Heart left ventricle (tissue), 16 donors: ENCODE measurements at places on chromosomes 13 and 19. TPM values are rescaled to one million over a fixed set of nuclear protein-coding genes. Genes with fewer than 3 reads are reported as not detected.

The TJP3 gene
- 0.41 TPM for total RNA-seq

The ZNF780A gene
- total RNA-seq, result 11.4 TPM

The PRTN3 gene
- not detected for total RNA-seq

The TMEM145 gene
- total RNA-seq, result not detected

The ZNF749 gene
- total RNA-seq, result 3.2 TPM

The N4BP2L2 gene
- total RNA-seq, result 142 TPM

The CYP4F2 gene
- not detected for total RNA-seq

The GPR183 gene
- total RNA-seq, result 1.3 TPM

The IGSF23 gene
- 0.21 TPM for total RNA-seq

- no peak overlapping the region for H3K4me3 ChIP-seq
- H3K27ac ChIP-seq, result no peak overlapping the region
- H3K4me1 ChIP-seq, result no peaks in the 10 kb centered on the region
- no peak for DNase-seq
- H3K27me3 ChIP-seq, result no peaks in the 10 kb centered on the region
Observed at GRCh38 chr13:29587645-29588044, 7.8 kb downstream of the SLC7A1 start.

DNA sequence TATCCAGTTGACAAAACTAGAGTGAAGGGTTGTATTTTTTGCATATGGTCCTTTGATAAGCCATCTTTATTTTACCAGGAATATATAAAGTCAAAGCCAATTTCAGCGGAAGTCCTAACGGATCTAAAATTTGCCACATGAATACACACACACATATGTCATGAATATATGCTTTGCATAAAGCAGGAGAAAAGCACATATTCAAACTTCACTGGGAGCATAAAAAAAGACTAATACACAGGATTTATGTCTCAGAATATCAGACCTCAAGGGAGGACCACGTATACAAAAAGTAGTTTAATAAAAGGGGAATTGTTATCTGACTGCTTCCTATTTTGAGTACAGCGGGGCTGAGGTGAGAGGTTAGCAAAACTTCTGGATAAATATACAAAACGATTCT lies 308.7 kb downstream of the PCDH9 start:
- no peaks in the 10 kb centered on the region for H3K36me3 ChIP-seq
- H3K27ac ChIP-seq, result no peak overlapping the region
- H3K27me3 ChIP-seq, result no peaks in the 10 kb centered on the region
- H3K4me3 ChIP-seq, result no peak overlapping the region

DNA sequence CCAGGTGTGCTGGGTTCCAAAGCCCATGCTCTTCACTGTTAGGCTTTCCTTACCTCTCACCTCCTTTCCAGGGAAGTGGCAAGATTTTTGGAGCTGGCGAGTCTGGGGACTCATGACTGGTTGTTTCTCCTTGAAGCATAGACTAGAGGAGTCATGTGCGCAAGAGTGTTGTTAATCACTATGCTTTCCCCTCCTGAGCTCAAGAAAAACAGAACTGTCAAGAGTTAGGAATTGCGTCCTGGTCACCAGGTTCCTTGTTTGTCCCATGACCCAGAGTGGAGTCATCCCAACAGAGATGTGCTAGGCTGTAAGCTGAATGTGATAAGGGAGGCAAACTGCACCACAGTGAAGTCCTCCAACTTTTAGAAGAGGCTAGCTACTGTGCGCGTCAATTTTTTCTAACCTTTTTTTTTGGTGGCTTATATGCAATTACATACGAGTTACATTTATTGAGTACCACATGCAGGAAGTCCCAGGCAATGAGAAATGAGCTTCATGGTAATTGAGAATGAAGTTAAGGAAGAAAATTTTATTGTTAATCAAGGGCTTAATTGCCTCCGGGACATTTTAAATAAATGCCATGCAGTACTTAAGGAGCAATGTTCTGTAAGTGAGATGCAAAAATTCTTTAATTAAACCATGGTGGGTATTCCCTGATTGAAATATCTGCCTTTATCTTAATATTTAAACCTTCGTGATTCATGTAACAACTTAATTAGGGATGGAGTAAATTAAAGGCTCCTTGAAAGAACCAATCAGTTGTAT lies 233.9 kb downstream of the ZIC5 start:
- H3K27me3 ChIP-seq, result no peaks in the 10 kb centered on the region
- H3K4me1 ChIP-seq, result no peaks in the 10 kb centered on the region
- no peak for DNase-seq
- H3K27ac ChIP-seq, result no peak overlapping the region
- H3K36me3 ChIP-seq, result no peaks in the 10 kb centered on the region

GRCh38 chr19:44614313-44614712 lies 950 bp downstream of the IGSF23 start:
- no peak for DNase-seq
- no peaks in the 10 kb centered on the region for H3K27me3 ChIP-seq
- no peak overlapping the region for H3K4me3 ChIP-seq
- no peak overlapping the region for H3K27ac ChIP-seq
- no peaks in the 10 kb centered on the region for H3K4me1 ChIP-seq

GRCh38 chr13:101258071-101258470 lies 158.2 kb downstream of the NALCN start:
- no peak for DNase-seq
- H3K27ac ChIP-seq, result no peak overlapping the region
- no peaks in the 10 kb centered on the region for H3K36me3 ChIP-seq
- H3K4me3 ChIP-seq, result no peak overlapping the region
- H3K27me3 ChIP-seq, result no peaks in the 10 kb centered on the region

GRCh38 chr13:22064854-22065620 lies 394.2 kb downstream of the FGF9 start:
- no peaks in the 10 kb centered on the region for H3K27me3 ChIP-seq
- no peaks in the 10 kb centered on the region for H3K4me1 ChIP-seq
- H3K4me3 ChIP-seq, result no peak overlapping the region
- H3K27ac ChIP-seq, result no peak overlapping the region
- no peaks in the 10 kb centered on the region for H3K36me3 ChIP-seq
- DNase-seq, result no peak

- H3K27me3 ChIP-seq, result peaks cover 16% of the 10 kb centered on the region
- peaks cover 2% of the 10 kb centered on the region for H3K36me3 ChIP-seq
Observed at GRCh38 chr19:8335343-8336071, 7.6 kb downstream of the KANK3 start.

GRCh38 chr19:46925548-46925950 lies 64.8 kb downstream of the ARHGAP35 start:
- H3K4me1 ChIP-seq, result peaks cover 57% of the 10 kb centered on the region
- no peaks in the 10 kb centered on the region for H3K27me3 ChIP-seq
- H3K36me3 ChIP-seq, result peaks cover 22% of the 10 kb centered on the region
- peak overlapping the region; percentile 50 for H3K27ac ChIP-seq
- no peak for DNase-seq
- H3K4me3 ChIP-seq, result no peak overlapping the region

GRCh38 chr13:43260999-43261398 lies 237.6 kb downstream of the DNAJC15 start:
- no peaks in the 10 kb centered on the region for H3K4me1 ChIP-seq
- no peaks in the 10 kb centered on the region for H3K27me3 ChIP-seq
- H3K36me3 ChIP-seq, result no peaks in the 10 kb centered on the region
- no peak overlapping the region for H3K27ac ChIP-seq
- DNase-seq, result no peak

GRCh38 chr13:76516586-76516985 lies 369.6 kb downstream of the KCTD12 start:
- H3K27ac ChIP-seq, result no peak overlapping the region
- no peaks in the 10 kb centered on the region for H3K4me1 ChIP-seq
- H3K4me3 ChIP-seq, result no peak overlapping the region
- no peaks in the 10 kb centered on the region for H3K36me3 ChIP-seq
- H3K27me3 ChIP-seq, result no peaks in the 10 kb centered on the region

DNA sequence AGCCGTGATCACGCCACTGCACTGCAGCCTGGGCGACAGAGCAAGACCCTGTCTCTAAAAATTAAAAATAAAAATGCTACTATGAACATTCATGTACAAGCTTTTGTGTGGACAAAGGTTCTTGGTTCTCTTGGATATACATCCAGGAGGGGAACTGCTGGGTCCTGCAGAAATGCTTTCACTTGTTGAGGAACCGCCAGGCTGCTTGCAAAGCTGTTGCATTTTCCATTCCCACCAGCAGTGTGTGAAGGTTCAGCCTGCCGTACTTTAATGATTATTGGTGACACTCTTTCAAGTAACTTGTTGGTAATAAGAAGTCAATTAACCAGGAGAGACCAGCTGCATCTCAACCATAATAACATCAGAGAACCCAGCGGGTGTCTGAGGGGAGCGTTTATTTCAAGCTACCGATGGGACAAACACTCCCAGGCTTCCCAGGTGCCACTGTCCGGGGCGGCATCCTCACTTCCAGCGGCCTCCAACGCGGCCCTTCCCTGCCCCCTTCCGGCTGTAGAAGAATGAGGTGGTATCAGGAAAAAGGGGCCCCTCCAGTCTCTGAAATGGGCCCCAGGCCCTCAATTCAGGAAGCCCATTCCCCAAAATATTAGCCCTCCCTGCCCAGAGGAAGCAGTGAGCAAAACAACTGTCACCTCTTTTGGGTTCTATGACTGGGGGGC lies 15.2 kb upstream of the PPP1R12C start:
- no peak for DNase-seq
- H3K27me3 ChIP-seq, result no peaks in the 10 kb centered on the region
- H3K27ac ChIP-seq, result no peak overlapping the region
- no peaks in the 10 kb centered on the region for H3K4me1 ChIP-seq
- no peaks in the 10 kb centered on the region for H3K36me3 ChIP-seq

GRCh38 chr13:107742544-107742943 lies 472.8 kb downstream of the LIG4 start:
- H3K4me1 ChIP-seq, result no peaks in the 10 kb centered on the region
- H3K27ac ChIP-seq, result no peak overlapping the region
- no peak for DNase-seq
- no peaks in the 10 kb centered on the region for H3K27me3 ChIP-seq

DNA sequence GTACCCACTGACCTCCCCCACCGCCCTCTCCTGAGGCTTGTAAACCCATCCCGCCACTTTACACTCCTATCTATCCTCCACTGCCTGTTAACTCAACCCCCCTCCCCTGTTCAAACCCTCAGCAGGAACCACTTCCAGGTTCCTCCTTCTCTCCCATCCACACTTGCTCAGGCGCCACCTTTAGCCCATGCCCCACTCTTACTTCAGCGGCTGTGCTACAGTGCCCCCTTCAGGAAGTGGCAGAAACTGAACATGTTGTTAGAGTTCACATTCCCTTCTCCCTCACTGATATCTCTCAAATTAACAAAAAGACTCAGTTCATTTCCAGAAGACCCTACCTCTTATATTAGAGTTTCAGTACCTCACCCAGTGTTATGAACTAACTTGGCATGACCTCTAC lies 49.4 kb downstream of the ZNF91 start:
- H3K4me3 ChIP-seq, result no peak overlapping the region
- DNase-seq, result no peak
- no peaks in the 10 kb centered on the region for H3K27me3 ChIP-seq
- H3K36me3 ChIP-seq, result no peaks in the 10 kb centered on the region

DNA sequence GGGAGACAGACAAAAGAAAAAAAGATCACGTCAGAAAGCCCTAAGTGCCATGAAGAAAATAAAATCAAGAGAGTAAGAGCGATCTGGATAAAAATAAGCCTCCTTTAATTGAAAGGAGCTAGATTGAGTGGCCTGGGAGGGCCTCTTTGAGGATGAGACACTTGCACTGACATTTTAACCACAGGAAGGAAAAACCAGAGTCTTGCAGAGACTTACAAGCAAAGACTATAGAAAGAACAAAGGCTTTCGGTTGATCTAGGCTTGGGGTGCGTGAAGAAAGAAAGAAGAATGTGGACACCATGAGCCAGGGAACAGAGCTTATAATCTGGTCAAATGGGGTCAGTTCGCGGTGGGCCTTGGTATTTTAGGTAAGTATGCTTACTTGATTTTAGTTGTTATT lies 342.7 kb downstream of the COG6 start:
- no peaks in the 10 kb centered on the region for H3K4me1 ChIP-seq
- no peaks in the 10 kb centered on the region for H3K27me3 ChIP-seq
- no peak overlapping the region for H3K27ac ChIP-seq

DNA sequence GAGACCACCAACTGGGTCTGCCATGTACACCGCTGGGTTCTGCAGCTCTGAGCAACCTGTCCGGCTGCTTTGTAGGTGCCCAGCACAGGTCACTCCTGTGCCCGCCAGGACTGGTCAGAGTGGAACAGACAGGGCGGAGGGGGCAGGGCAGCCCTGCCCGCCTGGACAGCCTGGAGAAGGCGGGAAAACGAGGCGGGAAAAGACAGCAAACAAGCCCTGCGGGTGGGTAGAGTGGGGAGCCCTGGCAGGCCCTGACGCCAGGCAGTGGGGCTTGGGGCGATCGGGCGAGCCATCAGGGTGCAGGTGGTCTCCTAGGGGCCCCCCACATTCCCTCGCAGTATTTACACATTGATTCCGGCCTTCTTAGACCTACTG lies 533 bp upstream of the UHRF1 start:
- peaks cover 28% of the 10 kb centered on the region for H3K4me1 ChIP-seq
- no peak overlapping the region for H3K27ac ChIP-seq
- DNase-seq, result no peak
- no peak overlapping the region for H3K4me3 ChIP-seq
- H3K27me3 ChIP-seq, result no peaks in the 10 kb centered on the region

DNA sequence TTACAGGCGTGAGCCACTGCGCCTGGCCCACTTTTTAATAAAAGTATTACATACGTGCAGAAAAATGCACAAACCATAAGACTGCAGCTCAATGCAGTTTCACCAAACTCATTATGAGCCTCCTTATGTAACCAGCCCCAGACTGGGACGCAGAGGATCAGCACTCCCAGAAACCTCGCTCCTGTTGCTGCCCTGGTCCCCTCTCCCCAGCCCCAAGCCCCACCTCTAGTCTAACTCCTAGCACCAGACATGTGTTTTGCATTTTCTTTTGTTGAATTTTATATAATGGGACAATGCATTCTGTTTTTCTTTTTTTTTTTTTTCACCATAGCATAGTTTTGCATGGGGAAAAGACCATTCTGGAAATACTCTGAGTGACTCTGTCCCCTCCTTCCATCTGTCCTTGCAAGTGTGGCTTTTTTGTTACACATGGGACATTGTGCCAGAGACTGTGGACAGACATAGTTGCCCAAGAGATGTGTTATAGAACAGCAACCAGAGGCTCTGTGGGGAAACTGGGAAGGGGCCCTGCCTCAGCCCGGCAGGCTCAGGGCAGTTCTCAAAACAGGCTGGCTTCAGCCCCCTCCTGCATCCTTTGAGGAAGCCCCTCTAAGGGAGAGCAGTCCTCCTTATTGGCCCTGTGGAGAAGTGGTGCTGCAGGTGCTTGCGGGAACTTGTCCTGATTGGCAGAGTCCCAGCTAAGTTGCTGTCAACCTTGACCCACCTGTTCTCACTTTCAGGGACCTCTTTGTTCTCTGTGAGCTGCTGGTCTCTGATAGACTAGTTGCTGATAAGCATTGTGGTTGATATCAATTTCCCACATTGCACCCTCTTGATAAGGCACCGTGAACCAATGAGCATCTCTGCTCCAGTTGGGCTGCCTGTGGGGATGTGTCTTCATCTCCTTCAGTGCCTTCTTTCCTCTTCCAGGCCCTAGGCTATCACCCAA lies 13.8 kb upstream of the OLFM4 start:
- no peaks in the 10 kb centered on the region for H3K4me1 ChIP-seq
- H3K27me3 ChIP-seq, result no peaks in the 10 kb centered on the region
- no peak overlapping the region for H3K4me3 ChIP-seq
